ENCODE measurements at places on chromosomes 1 and 21.

GRCh38 chr1:225447650-225448089, 19.8 kb upstream of the LBR start:
- H3K27ac ChIP-seq: no peak overlapping the region
- H3K4me3 ChIP-seq: no peak overlapping the region
- no peak for DNase-seq
- no peaks in the 10 kb centered on the region for H3K36me3 ChIP-seq

DNA sequence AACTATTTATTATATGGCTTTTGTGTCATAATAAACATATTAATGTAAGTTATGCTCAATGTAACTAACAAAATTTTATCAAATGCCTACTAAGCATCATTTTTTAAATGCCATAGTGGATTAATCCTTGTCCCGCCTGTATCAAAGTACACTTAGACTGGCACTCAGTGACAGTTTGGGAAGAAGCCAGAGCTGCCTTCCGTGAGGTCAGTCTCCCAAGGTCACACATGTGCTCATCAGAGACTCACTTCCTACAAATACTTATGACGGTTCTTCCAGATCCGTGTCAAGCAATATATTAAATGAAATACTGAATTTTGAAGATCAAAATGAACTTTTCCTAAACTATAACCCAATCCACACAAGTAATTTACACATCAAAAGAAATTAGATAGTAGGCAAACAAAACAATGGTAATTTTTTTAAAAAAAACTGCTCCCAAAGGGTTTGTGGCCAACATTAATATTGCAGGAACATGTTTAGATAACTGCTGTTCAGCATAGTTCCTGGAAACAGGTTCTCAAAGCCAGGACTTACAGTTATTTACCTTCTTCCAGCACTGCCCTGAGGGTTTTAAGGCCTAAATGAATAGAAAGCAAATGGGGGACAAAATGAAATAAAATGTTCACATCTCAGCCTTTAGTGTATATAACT, 27.2 kb downstream of the WLS start:
- peaks cover 11% of the 10 kb centered on the region for H3K4me1 ChIP-seq
- H3K27me3 ChIP-seq: no peaks in the 10 kb centered on the region
- H3K36me3 ChIP-seq: no peaks in the 10 kb centered on the region
- no peak overlapping the region for H3K4me3 ChIP-seq
- DNase-seq: no peak

- H3K27me3 ChIP-seq: no peaks in the 10 kb centered on the region
- DNase-seq: no peak
- H3K27ac ChIP-seq: no peak overlapping the region
- H3K36me3 ChIP-seq: no peaks in the 10 kb centered on the region
Measured at GRCh38 chr21:21921410-21922232, 923.4 kb downstream of the NCAM2 start.

- no peaks in the 10 kb centered on the region for H3K36me3 ChIP-seq
- no peaks in the 10 kb centered on the region for H3K27me3 ChIP-seq
- H3K27ac ChIP-seq: no peak overlapping the region
- peak; percentile 62 for DNase-seq
Measured at GRCh38 chr1:15526021-15526489, 593 bp upstream of the DNAJC16 start.

DNA sequence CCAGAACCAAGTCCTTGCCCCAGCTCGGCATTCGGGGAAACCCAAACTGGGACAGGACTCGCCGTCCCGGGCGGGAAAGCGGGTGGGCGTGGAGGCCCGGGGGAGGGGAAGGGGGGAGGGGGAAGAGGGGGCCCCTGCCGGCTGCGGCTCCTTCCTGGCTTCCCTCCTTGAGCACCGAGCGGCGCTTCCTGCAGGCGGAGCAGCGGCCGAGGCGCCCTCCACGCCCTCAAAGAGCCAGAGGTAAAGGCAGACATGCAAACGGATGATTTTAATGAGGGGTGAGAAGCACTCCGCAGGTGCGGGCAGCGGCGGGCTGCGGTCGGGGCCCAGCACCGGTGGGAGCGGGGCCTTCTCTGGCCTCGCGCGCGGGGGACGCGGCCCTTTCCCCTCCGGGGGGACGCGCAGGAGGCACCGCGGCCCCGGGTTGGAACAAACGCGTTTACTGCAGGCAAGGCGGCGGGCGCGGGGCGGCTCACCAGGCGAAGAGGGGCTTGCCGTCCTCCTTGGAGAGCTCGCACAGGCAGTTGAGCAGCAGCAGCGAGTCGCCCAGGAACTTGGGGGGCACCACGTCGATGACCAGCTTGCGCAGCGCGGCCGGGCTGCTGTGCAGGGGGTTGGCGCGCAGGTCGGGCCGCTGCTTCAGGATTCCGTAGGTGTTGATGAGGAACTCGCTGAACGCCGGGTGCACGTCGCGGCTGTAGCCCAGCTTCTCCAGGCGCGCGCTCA, 5.7 kb upstream of the FTCD start:
- H3K27me3 ChIP-seq: no peaks in the 10 kb centered on the region
- no peaks in the 10 kb centered on the region for H3K4me1 ChIP-seq
- DNase-seq: no peak
- H3K4me3 ChIP-seq: no peak overlapping the region
- H3K27ac ChIP-seq: no peak overlapping the region

- no peak overlapping the region for H3K27ac ChIP-seq
- no peaks in the 10 kb centered on the region for H3K36me3 ChIP-seq
- peaks cover 4% of the 10 kb centered on the region for H3K4me1 ChIP-seq
- no peaks in the 10 kb centered on the region for H3K27me3 ChIP-seq
- no peak for DNase-seq
Measured at GRCh38 chr1:64499966-64500365, 30.0 kb downstream of the CACHD1 start.

DNA sequence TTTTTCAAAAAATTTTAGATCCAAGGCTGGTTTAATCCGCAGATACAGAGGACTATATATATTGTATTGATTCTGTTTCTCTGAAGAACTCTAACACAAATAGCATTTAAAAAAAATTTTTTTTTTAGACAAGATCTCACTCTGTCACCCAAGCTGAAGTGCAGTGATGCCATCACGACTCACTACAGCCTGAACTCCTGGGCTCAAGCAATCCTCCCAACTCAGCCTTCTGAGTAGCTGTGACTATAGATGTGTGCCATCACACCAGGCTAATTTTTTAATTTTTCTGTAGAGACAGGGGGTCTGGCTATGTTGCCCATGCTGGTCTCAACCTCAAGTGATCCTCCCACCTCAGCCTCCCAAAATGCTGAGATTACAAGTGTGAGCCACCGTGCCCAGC, 3.0 kb downstream of the ANKRD45 start:
- H3K4me3 ChIP-seq: no peak overlapping the region
- no peak overlapping the region for H3K27ac ChIP-seq
- no peaks in the 10 kb centered on the region for H3K27me3 ChIP-seq
- no peaks in the 10 kb centered on the region for H3K4me1 ChIP-seq
- DNase-seq: no peak

DNA sequence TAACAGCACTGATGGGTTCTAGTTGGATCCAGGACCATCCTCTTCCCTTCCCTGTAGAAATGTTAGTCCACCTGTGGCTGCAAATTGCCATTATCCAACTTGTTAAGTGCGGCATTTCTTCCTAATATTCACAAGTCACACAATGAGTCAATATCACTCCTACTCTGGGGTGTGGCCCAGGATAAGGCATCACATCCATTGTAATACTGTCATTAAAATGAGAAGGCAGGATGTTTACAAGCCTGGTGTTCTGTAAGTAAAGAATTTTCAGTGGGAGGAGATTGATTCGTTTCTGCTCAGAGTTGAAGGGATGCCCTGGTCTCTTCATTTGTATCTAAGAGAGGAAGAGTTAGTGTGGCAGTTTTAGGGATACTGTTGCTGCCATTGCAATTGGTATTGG, 18.1 kb upstream of the ARHGAP29 start:
- no peaks in the 10 kb centered on the region for H3K36me3 ChIP-seq
- H3K4me3 ChIP-seq: no peak overlapping the region
- H3K4me1 ChIP-seq: no peaks in the 10 kb centered on the region

DNA sequence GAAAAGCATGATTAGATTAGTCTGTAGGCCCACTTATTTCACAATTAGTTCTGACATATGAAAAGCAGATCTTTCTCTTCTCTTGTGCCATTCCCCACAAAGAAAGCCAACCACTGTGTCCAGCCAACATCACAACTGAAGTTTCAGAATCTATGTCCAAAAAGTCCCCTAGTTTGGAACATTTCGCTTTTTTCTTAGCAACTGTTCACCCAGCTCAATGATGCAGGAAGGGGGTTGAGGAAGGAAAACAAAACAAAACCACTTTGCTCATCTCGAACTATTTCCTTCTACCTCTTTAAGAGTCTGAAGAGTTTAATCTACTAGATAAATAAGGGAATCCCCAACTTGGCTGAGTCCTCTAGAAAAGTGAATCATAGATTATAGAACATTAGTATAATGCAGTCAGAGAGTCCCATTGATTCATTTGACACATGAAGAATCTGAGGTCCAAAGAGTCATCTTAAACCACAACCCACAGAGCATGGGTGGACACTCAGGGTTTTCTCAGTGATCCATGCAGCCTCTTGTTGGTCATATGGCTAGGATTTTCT, 159.3 kb upstream of the SGIP1 start:
- DNase-seq: no peak
- no peak overlapping the region for H3K27ac ChIP-seq

GRCh38 chr1:114718661-114719423, 2.3 kb upstream of the NRAS start:
- H3K36me3 ChIP-seq: peaks cover 12% of the 10 kb centered on the region
- DNase-seq: no peak
- no peaks in the 10 kb centered on the region for H3K27me3 ChIP-seq
- no peak overlapping the region for H3K27ac ChIP-seq

DNA sequence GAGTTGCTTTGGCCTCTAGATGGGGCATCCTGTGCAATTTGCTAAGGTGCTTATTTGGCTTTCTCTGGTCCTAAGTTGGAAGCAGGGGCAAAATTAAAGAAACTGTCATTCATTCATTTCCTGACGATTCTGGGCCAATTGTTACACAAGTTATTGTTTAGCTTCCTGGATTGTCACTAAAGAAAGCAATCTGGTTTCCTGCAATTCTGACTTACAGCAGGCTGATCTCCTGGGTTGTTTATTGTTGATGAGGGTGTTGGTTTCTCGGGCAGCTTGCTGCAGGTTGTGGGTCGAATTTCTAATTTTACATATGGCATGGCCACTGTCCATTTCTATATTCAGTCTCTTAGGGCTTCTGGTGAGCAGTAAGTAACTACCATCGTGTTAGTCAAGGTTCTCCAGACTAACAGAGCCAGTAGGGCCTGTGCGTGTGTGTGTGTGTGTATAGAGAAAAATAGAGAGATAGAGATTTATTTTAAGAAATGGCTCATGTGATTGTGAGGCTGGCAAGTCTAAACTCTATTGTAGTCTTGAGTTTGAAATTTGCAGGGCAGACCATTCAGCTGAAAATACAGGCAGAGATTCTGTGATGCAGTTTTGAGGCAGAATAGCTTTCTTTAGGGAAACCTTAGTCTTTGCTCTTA, 30.4 kb downstream of the CTH start:
- peaks cover 6% of the 10 kb centered on the region for H3K36me3 ChIP-seq
- no peak overlapping the region for H3K27ac ChIP-seq
- no peak overlapping the region for H3K4me3 ChIP-seq
- DNase-seq: no peak

GRCh38 chr1:64546013-64546412, 76.1 kb downstream of the CACHD1 start:
- no peaks in the 10 kb centered on the region for H3K27me3 ChIP-seq
- H3K27ac ChIP-seq: no peak overlapping the region
- DNase-seq: no peak
- no peak overlapping the region for H3K4me3 ChIP-seq
- H3K4me1 ChIP-seq: peaks cover 2% of the 10 kb centered on the region

DNA sequence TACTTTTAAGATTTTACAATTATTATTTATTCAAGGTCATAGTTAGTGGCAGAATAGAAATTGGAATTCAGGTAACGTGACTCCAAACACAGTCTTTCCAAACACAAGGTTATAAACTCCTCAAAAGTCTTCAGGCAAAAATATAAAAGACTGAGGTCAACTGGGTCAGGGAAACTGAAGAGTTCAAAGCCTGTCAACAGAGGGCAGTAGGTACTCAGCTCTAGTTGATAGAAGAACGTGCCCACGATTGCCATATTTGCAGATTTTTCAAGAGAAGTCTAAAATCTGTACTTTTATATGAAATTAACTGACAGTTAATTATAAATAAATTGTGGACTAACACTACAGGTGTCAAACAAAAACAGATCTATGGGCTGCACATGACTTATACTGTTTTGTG, 135.0 kb downstream of the LHX4 start:
- no peak overlapping the region for H3K4me3 ChIP-seq
- no peaks in the 10 kb centered on the region for H3K4me1 ChIP-seq
- no peaks in the 10 kb centered on the region for H3K27me3 ChIP-seq

- no peaks in the 10 kb centered on the region for H3K36me3 ChIP-seq
- no peaks in the 10 kb centered on the region for H3K27me3 ChIP-seq
- no peak for DNase-seq
- H3K27ac ChIP-seq: no peak overlapping the region
- H3K4me1 ChIP-seq: no peaks in the 10 kb centered on the region
Measured at GRCh38 chr21:37273440-37273839, 6.3 kb upstream of the VPS26C start.

DNA sequence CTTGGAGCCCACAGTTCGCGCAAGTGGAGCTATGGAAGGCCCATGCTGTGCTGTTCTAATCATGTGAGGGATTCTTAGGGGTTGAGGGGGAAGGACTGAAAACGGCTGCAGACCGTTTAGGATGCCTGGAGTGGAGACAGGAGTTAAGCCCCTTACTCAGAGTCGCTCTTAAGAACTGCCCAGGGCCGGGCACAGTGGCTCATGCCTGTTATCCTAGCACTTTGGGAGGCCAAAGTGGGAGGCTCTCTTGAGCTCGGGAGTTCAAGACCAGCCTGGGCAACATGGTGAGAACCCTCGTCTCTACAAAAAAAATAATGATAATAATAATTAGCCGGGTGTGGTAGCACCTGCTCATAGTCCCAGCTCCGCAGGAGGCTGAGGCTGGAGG, 1.1 kb downstream of the ZNF672 start:
- no peaks in the 10 kb centered on the region for H3K36me3 ChIP-seq
- DNase-seq: no peak
- H3K4me1 ChIP-seq: no peaks in the 10 kb centered on the region

GRCh38 chr1:93692026-93692425, 10.4 kb upstream of the BCAR3 start:
- no peaks in the 10 kb centered on the region for H3K27me3 ChIP-seq
- no peak for DNase-seq
- no peaks in the 10 kb centered on the region for H3K36me3 ChIP-seq
- H3K27ac ChIP-seq: no peak overlapping the region
- no peak overlapping the region for H3K4me3 ChIP-seq

- H3K27ac ChIP-seq: no peak overlapping the region
- H3K4me1 ChIP-seq: peaks cover 14% of the 10 kb centered on the region
- H3K36me3 ChIP-seq: no peaks in the 10 kb centered on the region
- H3K4me3 ChIP-seq: no peak overlapping the region
- H3K27me3 ChIP-seq: no peaks in the 10 kb centered on the region
Measured at GRCh38 chr1:201625851-201626251, 86.9 kb downstream of the NAV1 start.

DNA sequence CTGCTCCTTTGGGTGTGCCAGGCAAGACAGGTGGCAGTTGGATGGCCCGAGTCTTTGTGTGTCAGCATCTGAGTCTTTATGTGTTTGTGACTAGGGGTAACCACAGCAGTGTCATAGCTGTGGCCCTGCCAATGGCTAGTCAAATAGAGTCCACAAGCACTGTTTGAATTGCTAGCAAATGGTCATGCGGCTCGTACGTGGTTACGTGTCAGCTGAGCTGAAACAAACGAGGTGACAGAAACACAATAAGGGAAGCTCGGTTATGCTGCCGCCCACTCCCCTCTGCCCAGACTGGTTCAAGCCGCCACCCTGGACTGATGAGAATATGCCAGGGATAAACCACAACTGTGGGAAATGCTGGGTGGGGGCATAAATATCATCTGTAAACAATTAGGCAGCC, 174.3 kb upstream of the LMO4 start:
- H3K4me3 ChIP-seq: no peak overlapping the region
- no peaks in the 10 kb centered on the region for H3K4me1 ChIP-seq
